ENCODE measurements at places on chromosomes 6 and 20.

DNA sequence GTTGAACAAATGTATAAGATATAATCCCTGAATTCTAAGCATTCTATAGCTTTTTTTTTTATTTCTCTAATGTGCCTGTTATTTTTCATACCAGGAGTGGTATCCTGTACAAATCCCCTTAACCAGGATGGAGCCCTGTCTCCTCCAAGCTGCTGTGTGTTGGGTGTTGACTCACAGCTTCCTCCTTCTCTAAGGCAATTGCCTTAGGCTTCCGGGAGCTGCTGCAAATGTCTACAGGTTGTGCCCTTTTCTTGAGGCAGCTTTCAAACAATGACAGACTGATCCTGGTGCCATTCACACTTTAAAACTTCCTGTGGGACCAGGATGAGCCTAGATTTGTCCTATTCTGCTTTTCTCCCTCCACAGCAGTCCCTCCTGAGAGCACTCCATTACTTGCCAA lies 173.2 kb downstream of the BTBD3 start:
- DNase-seq: no peak

DNA sequence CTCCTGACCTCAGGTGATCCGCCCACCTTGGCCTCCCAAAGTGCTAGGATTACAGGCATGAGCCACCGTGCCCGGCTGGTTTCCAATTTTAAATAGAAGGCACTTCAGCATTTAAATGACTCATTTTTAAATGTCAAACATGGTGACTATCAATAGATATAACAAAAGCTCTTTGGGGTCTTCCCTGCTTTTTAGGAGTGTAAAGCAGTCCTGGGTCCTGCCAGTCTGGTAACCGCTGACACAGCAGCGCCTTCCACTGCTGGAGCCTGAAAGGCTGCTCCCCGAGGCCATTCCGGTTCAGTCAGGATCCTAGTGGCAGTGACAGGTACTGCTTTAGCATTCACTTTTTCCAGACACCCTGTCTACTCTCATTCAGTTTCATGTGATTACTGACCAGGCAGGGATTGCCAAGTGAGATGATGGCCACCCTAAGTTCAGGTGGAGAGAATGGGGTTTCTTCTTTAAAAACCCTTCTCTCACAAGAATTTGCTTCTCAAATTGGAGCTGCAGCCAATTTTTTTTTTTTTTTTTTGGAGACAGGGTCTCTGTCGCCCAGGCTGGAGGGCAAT lies 5.1 kb downstream of the DIDO1 start:
- DNase-seq: peak; percentile 77

DNA sequence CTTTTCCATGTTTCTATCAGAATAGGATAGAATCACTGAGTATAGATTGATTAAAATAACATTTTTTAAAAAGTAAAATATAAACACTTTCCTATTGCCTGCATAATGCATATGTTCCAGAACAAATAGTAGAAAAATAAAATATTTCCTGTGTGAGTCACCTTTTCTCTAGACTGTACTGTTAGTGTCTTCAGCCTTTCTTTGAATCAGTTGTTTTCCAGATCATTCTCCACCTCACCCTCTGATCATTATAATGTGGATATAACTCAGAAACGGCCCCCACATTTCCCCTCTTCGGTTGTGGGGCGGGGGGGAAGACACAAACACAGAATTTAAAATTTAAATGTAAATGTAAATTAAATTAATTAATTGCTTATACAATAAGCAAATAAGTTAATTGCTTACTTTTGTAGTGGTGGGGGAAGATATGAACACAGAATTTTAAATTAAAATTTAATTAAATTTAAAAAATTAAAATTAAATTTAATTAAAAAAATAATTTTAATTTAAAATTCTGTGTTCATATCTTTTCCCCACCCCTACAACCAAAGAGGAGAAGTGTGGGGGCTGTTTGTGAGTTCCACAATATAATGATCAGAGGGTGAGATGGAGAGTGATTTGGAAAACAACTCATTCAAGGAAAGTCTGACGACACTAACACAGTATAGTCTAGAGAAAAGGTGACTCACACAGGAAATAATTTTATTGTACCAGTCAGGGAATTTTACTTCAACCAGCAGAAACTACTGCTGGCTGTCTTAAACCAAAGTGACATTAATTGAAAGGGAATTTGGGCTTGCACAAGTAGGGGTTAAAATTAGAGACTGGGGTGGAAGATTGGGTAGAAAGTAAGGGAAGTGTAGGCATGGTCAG lies 37.1 kb upstream of the PROKR2 start:
- DNase-seq: no peak

DNA sequence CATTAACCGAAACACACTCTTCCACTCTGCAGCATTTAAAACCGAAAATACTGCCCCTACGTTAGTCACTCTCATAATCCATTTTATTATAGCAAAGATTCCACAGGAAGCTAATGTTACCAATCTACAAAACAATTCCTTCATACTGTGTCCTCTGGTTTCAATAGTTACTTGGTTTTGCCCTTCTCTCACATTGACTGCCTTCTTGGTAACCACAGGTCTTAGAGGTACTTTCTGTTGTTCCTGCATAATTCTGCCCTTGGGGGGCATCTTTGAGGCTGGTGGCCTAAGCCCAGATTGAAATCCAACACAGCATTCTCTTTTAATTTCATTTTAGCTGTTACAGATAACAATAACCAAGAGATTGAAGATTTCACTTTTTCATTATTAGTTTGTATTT lies 9.8 kb upstream of the DCBLD1 start:
- DNase-seq: no peak

DNA sequence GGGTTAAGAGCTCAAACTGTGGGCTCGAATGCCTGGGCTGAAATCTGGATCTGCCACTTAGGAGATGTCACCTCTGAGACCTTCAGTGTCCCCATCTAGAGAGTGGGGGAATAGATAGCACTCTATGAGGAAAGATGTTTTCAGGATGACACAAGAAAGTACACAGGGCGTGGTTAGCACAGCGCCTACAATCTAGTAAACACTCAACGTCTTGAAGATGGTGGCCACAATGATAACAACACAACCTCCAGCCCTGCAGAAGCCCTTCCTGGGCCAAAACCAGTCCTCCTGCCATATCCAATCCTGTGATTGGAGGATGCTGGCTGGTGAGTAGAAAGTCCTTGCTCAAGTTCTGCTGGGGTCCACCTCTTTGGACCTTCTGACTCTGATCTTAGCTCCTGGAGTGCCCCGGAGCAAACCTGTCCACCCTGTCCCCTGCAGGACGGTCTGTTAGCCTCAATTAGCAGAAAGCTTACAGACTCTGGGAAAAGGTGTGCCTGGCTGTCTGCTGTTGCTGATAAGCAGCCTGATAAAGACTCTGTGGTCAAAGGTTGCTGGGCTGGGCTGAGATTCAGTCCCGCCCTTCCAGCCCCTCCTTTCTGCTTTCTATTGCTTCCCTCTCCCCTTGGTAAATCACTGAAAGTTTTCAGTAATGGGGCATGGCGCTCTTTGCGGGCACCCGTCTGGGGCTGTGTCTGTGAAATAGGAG lies 8.2 kb downstream of the EDN3 start:
- DNase-seq: no peak

DNA sequence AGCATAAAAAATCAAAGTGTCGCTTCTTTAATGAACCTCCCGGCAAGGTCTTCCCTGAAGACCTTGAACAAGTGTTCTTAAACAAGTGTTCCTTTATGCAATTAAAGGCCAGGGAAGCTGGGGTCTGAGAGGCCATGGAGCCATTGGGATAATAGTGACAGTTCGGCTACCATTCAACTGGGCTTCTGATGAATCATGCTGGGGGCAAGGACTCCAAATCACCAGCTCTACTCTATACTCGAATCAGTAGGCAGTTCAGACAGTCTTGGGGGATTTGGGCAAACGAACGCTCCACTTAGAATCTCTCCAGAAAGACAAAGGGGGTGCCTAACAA lies 34.7 kb upstream of the EZR start:
- no peak for DNase-seq

GRCh38 chr6:138278326-138278725 lies 60.0 kb upstream of the PBOV1 start:
- no peak for DNase-seq

DNA sequence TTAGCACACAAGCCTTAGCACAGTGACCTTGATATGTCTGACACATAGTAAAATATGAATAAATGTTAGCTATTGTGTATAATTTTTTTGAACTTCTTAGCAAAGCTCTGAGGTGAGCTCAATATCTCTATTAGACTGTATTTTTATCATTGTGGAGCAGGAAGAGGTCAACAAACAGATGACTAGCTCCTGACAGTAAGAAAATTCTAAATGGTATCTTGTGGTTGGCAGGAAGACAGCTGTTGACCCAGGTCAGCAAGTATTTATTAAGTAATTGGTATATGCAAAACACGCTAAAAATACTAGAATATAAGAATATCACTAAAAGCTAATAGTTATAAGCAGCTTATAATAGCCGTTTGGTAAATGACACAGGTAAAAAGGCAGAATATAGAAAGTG lies 77.5 kb upstream of the MARCKS start:
- DNase-seq: no peak

DNA sequence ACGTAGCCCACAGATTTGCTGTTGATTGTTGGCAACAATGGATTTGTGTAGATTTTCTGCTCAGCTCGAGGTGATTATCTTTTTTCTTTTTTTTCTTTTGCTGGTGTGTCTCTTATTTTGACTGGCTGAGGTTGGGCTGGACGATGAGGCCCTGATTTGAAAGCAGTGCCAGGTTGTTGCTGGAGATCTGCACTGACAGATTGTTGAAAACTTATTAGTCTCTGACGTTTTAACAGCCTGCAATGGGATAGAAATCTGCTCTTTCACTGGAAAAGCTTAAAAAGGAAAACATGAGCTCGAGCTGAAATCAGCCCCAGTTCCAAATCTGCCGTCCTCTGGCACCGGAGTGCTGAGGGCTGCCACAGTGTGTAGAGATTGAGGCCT lies 87.7 kb downstream of the PDE7B start:
- no peak for DNase-seq

GRCh38 chr6:89413006-89413400 lies 930 bp upstream of the RRAGD start:
- DNase-seq: no peak

DNA sequence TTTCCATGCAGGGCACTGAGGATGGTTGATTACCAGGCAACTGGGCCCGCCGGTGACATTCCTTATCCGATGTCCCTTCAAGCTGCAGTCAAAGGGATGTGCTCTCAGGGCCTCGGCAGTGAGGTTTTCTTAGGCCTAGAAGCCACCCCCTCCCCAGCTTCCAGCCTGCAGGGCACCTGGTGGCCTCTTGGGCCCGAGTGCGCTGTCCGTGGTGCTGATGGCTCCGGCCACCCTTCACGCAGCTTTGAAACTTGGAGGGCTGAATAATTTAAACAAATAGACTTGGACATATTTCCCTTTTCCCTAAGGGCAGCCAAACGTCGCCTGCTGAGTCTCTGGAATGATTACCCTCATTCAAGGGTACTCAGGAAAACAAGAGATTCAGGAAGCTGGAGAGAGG lies 8.9 kb upstream of the MLN start:
- DNase-seq: peak; percentile 20

DNA sequence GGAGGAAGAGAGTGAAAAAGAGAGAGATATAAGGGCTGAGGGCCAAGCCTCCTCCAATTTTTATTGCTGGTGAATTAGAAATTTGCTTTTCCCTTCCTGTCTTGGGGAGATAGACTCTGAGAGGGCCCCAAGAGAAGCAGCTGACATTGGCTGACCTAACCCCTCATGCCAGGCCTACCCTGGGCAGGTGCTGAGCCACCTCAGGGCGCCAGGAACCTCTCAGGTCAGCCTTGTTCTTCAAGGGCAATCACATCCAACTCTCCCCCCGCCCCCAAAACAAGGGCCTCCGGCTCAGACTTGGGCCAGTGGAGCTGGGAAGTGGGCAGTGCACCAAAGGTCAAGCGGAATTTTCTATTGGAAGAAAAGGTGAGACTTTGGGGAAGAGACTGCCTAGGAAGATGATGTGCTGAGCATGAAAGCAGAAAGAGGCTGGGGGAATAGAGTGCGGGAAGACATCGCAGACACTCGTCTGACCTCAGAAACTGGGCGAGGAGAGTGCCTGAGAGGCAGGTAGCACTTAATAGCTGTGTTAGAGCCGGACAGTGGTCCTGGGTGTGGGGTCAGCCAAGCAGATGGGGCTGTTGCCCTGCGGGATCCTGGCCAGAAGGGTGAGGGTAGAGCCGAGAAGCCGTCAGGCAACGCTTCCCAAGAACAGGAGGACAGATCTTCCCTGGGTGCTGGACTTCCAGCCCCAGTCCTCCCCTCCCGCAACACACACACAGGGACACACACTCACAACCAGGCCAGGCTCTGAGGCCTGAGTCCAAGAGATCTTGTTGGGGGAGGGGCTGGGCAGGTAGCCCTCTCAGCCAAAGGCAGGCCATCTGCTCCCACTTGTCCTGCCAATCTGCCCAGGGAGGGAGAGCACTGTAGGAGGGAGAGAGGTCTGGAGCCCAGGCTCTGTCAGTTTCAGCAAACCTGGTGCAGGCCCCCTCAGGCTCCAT lies 3.7 kb upstream of the FASTKD5 start:
- no peak for DNase-seq

DNA sequence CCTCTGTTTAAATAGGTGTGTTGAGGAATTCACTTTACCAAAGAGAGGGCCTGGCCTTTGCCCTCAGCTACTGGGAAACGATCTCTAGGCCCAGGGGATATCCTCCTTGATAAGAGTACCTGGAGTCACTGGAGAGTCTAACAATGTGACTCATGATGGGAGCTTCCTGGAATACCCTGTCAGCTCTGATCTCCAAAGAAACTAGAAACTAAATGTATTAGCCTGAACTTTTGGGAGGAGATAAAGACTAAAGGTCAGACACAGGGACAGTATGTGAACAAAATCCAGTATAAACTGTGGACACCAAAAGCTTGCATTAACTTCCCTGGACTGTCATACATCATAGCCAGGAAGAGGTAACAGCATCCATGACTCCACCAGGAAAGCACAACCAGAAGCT lies 148.5 kb downstream of the RNGTT start:
- DNase-seq: no peak

GRCh38 chr6:111469543-111469942 lies 13.5 kb downstream of the REV3L start:
- no peak for DNase-seq

- no peak for DNase-seq
Observed at GRCh38 chr20:49913399-49914047, 1.8 kb downstream of the SPATA2 start.

DNA sequence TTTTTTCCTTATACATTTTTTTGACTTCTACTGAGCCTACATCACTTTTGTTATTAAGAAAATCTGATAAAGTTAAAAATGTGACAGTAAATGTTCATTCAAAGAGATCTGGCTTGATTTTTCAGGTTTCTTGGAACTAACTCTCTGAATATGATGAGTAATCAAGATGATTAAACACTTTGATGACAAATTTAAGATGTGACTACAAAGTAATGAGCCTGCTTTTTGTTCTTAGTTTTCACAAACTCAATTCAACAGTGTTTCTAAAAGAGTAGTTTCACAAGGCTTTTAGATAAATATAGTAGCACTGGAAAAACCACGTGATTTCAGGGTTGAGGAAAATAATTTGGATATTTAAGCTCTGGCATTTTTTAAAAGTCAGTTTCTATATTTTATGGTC lies 37.9 kb upstream of the HDDC2 start:
- no peak for DNase-seq
